Glutamatergic neuron (in vitro differentiated cells): ENCODE measurements at places on chromosomes 13 and 19.
A peak's percentile ranks its signal among the peaks of the same experiment; 100 is the strongest.

GRCh38 chr13:75319254-75319653, 162.7 kb downstream of the TBC1D4 start:
- no peak for DNase-seq

GRCh38 chr13:32029684-32030083, 1.9 kb upstream of the FRY start:
- DNase-seq, result no peak

GRCh38 chr13:77508959-77509620, 26.4 kb upstream of the SCEL start:
- no peak for DNase-seq

DNA sequence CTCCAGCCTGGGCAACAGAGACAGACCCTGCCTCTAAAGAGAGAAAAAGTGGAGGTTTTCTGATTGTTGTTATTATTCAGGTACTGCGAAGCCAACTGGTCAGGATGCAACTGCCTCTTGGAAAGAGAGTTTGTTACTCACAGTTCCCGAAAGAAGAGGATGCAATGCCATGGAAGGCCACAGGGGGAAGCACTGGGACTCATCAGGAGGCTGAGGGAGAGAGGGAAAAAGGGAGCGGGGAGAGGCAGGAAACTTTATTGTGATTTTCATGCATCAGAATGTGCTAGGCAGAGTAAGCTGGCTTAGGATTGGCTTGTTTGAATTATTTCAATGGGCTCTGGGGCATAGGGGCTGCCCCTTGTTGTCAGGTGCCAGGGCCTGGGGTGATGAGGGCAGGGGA, 27.6 kb downstream of the MYO9B start:
- DNase-seq, result peak; percentile 60

DNA sequence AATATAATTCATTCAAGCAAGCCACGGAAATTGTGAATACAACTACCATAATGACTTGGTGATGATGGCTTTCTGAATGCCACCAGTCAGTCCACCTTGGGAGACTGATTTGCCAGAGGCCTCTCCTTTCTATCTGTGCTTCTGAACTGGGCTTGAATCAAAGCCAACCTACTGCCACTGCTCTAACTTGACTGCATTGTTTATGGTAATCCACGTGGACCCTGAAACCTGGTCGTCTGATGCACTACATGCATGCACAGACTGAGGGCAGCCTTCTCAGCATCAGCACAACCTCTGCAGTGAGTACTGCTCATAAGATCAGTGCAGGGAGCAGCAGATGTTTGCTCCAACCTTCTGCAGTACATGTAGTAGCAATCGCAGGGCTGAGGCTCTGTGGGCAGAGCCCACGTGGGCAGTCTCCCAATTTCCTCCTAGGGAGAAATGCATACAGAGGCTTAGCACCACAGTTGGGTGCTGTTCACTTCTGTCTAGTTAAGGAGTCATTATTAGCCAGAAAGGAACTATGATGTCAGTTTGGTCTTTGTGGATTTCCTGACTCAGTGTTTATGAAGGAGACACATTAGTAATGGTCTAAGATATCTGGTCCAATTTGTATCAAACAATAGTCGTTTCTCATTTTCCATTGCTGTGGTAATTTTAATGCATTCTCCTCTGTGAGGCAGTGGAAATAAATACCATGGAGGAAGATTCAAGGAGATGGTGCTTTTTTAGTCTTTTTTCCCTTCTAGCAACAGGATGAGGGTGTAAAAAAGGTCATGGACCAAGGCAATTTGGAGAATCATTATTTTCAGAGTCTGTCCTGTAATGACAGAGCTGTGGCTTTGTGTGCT, 82.5 kb downstream of the AKAP11 start:
- DNase-seq, result no peak

DNA sequence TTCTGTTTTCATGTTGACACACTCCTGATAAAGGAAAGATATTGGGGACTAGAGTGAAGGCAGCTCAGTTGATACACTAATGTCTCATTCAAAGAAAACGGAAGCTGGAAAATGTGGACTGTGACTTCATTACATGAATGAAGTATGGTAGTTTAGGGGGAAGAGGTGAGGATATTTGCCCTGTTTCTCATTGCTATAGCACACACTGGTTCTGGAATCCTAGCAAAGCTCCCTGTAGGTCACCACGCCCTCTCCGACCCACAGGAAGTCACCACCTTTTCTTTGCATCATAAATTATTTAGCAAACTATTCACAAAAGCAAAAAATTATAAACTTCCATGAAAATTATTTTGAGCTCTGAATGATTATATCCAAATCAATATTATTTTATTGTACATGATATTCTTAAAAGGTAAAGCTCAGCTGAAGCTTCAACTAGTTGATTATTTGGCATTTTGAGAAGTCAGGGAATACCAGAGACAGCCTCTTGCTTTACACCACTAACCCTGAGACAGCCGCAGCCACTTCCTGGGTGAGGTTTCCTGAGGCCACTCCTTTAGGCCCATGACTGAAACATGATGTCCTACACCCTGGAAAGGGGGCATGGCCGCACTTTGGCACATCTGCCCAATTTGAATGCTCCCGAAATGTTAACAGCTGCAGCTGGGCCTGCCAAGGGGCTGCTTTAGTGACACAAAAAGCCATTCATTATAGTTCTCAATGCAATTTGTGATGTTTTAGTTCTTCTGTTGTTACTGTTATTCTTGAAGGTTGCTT, 50.0 kb upstream of the WDFY2 start:
- no peak for DNase-seq

DNA sequence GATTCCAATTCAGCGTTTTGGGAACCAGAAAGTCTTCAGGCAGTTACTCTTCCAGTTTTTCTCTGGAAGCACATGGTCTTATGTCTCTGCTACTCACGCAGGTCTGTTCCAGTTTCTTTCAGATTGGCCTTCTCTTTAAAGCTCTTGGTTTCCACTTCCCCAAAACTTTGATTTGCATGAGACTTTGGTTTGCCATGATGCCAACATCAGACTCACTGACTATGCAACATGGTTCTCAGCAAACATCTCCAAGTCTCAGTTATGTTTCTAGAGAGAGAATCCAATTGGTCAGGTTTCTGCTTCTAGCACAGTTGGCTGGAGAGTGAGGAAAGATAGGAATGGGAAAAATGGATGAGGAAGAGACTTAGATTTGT, 3.1 kb downstream of the AKAP11 start:
- no peak for DNase-seq

- no peak for DNase-seq
These were observed at the start of gene MTUS2 for GRCh38 chr13:28820099-28821051. TSS of gene MTUS2 (plus strand) at chr13:28820339.

GRCh38 chr19:36120092-36120983, 5.1 kb downstream of the TBCB start:
- DNase-seq, result no peak

DNA sequence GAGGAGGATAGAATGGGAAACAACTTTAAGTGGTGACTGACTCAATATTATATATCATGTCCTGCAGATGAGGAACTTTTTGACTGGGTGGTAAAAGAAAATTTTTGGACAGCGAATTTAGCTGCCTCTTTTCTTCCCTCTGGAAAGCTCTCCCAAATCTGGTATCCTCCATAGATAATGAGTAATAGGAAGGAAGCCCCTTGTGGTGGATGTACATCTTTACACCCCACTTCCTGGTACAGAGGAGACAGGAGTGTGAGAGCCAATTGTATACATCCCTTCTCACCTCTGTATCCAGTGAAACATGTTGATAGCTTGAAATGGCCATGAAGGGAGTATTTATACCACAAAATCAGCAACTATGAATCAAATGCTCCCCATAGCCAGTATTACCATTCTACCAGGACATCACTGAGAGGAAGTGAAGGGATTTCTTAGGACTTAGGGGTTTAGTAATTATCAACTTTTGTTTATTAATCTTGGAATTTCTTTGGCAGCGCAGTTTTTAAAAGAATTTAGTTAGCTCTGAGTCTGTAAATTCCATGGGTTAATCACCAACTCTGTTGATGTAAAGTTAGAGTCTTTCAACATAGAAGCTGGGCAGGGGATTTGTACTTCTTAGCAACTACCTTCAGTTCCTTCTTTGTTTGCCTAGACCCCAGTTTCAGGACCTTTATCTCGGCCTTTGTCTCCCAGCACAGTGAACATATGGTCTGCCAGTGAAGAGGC, 17.0 kb upstream of the TDRD3 start:
- no peak for DNase-seq

- DNase-seq, result peak; percentile 69
These were observed 636 bp upstream of the FOXO1 start for GRCh38 chr13:40666933-40667621.

GRCh38 chr19:6215701-6216235, 64.0 kb downstream of the MLLT1 start:
- DNase-seq, result no peak

GRCh38 chr19:34985249-34986022, 14.7 kb upstream of the GRAMD1A start:
- no peak for DNase-seq

DNA sequence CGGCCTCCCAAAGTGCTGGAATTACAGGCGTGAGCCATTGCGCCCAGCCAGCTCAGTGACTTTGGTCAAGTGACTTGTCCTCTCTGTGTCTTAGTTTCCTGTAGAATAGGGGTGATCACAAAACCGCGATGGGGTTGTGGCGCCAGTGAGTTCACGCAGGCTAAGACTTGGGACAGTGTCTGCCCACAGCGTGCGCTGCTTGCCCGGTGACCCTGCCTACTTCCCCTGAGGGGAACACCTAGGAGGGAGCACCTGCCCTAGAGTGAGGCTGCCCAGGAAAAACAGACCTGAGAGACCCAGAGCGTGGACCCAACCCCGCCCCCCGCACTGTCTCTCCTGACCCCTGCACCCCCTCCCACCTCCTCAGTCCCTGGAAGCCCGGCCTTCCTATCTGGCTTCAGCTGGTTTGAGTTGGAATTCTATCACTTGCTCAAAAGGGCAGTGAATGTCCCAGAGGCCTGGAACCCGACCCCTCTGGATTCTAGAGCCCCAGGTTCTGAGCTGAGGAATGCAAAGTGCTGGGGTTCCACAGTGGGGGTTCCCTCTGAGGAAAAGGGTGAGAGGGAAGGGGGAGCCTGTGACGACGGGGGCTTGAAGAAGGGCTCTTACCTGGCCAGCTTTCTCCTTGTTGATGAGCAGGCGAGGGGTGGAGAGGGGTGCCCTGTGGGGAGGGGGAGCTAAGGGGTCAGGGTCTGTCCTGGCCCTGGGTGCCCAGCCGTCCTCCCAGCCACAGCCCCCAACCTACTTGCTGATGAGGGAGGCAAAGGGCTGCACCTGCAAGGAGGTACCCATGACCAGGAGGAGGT, 2.2 kb upstream of the RINL start:
- no peak for DNase-seq

GRCh38 chr13:54934121-54934520, 1905.5 kb downstream of the OLFM4 start:
- DNase-seq, result no peak

- no peak for DNase-seq
These were observed 18.4 kb downstream of the SBNO2 start for GRCh38 chr19:1155352-1156304.

GRCh38 chr19:47479701-47480503, 4.1 kb downstream of the KPTN start:
- peak; percentile 67 for DNase-seq

DNA sequence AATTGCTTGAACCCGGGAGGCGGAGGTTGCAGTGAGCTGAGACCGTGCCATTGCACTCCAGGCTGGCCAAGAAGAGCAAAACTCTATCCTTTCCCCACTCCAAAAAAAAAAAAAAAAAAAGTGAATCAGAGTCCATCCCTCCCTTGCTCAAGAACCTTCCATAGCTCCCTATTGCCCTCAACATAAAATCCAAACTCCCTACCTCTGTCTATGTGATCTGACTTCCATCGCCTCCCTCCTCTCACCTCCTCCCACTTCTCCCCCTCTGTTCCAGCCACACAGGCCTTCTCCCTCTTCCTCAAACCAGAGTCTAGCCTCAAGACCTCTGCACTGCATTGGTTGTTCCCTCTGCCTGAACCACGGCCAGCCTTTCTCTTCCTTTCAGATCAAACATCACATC, 10.0 kb upstream of the TLE2 start:
- no peak for DNase-seq
